ENCODE measurements at places on chromosomes 16 and 17.

- peak; percentile 44 for DNase-seq
These were observed at the start of gene ABCC1 for GRCh38 chr16:15949210-15950160. Gene ABCC1 (plus strand): TSS chr16:15949616. CDS start chr16:15949752, 136 bp downstream.

- DNase-seq = no peak
These were observed 350.6 kb upstream of the CCL2 start for GRCh38 chr17:33904476-33904875.

GRCh38 chr16:4232541-4233386 lies 9.1 kb downstream of the SRL start:
- no peak for DNase-seq

GRCh38 chr16:2964475-2965336 lies 631 bp downstream of the KREMEN2 start:
- DNase-seq = no peak

DNA sequence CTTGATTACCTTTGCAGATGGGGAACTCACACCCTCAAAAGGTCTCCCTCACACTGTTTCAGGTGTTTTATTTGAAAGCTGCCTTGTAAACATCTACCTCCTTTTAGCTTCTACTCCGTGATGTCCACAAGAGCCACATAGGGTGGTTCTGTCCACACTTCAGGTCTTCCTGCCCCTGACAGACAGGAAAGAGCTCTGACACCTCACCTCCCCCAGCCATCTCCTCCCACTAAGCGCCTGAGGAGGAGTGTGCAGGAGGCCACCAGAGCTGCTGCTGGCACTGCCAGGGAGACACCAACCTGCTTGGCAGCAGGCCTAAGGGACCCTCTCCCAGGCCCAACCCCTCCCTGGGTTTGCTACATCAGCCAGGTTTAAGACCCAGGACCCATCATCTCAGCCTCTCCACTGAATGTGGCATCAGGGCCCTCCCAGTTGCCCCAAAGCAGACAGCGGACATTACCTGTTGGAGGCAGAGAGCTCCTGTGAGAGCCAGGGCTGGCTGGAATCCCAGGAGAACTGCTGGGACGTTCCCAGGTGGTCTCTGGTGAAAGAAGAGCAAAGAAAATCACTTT lies 76.4 kb upstream of the RCVRN start:
- DNase-seq = no peak

DNA sequence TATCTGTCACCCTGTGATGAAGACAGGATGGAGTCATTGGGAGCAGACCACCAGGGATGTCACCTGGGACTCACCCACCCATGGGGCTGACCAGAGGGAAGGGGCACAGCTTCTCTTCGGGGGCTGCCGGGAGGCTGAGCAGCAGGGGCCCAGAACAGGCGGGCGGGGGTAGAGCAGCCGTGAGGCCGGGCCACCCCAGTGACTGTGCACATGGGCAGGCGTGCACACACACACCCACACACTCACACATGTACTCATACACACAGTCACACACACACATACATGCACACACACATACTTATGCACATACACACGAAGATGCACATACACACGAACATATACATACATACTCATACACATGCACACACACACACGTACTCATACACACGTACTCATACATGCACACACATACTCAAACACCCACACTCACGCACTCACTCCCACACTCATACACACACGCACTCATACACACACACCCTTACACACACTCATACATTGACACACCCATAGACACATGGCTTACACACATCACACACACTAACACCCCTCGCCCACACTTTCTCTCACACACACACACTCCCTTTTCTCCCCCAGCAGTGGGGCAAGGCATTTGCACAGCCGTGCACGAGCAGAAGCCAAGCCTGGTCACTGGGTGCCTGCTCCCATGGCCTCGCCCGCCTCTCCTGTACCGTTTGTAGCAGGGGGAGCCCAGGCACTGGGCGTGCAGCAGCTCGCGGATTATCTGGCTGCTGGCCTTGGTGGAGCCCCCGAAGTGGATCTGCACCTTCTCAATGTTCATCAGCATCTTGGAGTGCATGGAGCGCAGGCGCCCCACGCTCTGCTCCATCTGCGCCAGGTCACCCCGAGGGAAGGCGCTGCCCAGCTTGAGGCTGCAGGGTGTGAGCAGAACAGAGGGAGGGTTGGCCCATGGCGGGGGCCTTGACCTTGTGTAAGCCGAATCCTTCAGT lies 12.4 kb downstream of the UBALD2 start:
- DNase-seq = no peak

DNA sequence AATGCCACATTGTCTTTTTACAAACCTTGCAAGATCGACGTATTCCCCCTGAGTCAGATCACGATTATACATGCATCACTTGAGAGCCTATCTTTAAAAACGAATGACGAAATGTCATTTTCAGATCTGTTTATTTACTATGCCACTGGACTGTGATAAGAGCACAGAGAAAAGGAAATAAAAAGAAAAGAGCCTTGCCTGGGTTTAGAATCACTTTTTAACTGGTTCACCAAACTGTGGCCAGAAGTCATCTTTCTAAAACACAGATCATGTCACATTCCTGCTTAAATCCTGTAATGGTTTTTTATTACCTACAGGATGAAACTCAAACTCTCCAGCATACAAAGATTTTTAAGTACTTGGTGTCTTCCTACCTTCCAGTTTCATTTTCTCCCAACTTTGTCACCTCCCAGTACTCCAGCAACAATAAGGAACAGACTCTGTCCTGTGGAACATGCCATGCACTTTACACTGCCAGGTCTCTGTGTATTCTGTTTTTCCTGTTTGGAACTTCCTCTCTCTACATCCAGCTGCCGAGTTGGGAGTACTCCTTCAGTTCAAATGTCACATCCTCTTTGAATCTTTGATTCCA lies 91.5 kb downstream of the SNX11 start:
- DNase-seq = no peak

- DNase-seq = no peak
These were observed 440.4 kb downstream of the SOX9 start for GRCh38 chr17:72561266-72561665.

DNA sequence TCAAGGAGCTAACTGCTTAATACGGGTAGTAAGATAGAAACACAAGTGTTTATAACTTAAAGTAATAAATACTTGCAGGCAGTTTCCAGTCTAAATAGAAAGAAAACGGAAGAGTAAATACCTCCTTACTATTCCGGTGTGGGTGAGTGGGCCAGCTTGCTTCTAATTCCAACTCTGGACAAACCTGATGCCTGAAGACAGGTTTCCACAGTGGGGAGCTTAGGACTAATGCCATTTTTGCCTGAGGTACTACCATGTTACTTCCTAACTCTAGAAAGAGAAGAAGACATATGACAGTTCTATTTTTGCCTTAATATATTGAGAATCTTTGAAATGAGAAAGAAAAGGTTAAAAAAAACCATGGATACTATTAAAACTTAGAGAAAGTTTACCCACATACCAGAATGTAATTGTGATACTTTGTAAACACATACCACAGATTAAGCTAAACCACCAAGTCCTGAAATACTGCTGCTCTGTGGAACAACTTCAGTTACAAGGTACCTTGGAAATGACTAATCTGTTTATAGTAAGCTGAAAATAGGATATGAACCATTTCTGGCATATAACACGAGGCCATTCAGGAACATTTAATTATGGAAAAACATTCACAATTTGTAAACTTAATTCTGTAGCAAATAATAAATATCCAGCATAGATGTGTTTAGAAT lies 70.2 kb downstream of the ZZEF1 start:
- DNase-seq = no peak

DNA sequence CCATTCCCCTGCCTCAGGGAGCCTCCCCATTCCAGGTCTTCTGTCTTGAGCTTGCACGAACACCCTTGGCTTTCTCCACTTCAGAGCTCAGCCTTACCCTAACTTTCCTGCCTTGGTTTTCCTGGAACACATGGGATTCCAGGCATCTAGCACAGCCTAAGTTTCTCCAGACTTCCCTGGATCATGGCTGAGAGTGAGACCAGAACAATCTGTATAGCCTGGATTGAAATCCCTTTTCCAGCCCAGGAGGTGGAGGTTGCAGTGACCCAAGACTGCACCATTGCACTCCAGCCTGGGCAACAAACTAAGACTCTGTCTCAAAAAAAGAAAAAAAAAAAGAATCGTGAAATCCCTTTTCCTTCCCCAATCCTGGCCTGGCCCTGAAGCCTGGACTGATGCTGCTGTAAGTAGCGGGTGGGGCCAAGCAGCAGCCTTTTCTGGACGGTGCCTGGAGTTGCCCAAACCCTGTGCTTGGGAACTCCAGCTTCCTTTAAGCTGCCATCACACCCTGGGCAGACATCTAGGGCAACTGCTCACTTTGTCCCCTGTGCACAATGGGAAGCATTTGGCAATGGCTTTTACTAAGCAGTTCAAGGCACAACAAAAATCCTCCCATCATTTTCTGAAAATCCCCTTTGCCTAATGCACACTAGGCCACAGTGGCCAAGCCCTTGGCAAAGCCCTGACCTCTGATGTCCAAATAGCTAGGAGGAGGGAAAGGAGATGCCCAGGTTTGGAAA lies 12.0 kb upstream of the SLC16A5 start:
- DNase-seq = no peak

DNA sequence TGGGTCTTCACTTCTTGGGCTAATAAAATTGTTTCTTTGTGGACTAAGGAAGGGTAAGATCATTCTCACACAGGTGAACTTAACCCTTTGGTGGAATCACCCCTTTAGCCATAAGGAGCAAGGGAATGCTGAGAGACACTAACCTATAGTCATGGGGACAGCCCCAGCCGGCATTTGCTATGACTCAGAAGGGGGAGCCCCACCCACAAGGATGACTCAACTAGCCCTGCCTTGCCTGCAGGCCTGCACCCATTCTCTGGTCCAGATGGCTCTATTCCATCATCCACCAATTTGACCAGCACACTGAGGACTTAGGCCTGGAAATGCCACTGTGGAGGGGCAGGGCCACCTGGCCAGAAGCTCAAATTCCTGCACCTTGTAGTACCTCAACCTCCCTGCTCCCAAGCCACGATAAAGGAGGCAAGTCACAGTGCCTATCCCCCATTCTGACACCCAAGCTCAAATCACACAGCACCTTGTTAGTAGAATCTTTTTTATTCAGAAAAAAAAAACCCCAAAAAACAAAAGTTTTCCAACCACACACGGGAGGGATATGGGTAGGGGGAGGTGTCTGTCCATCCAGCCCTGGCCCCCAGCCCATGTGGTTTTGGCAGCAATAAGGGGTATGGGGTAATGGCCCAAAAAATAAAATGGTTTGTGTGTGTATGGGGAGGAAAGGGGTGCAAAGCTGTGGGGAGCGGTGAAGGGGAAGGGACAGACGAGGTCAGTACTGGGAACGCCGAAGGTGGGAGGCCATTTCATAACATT lies 3.0 kb downstream of the PFN1 start:
- peak; percentile 49 for DNase-seq

DNA sequence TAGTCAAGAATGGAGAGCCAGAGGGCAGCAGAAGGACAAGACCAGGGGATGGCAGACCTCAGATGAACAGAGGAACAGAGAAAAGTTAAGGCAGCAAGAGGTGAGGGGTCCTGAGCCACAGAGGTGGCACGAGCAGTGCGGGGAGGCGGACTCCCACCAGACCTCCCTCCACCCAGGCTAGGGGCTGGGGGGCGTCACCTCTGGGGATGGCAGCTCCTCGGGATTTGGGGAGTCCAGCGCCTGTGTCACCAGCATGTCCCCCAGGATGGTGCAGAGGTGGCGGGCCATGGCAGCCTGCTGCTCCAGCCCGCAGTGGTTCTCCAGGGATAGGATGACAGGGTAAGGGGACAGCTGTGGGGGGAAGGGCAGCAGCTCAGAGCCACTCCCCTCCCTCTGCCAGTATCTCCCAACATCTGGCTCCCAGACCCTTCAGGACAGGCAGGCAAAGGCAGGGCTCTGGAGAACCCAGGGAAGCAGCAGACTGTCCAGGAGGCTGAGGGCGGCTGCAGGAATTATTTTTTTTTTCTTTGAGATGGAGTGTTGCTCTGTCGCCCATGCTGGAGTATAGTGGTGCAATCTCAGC lies 15.8 kb downstream of the PLCD3 start:
- DNase-seq = no peak

- no peak for DNase-seq
These were observed 7.2 kb upstream of the KRT36 start for GRCh38 chr17:41496803-41497484.

GRCh38 chr17:12098568-12098967 lies 77.9 kb downstream of the MAP2K4 start:
- no peak for DNase-seq

GRCh38 chr17:36849871-36850348 lies 87.4 kb upstream of the LHX1 start:
- peak; percentile 63 for DNase-seq

GRCh38 chr17:13410874-13411273 lies 190.9 kb downstream of the HS3ST3A1 start:
- DNase-seq = no peak

GRCh38 chr17:75588596-75589011 lies 1.0 kb downstream of the MYO15B start:
- DNase-seq = no peak

- DNase-seq = no peak
These were observed 80.1 kb downstream of the ABCC6 start for GRCh38 chr16:16143038-16143763.

- DNase-seq = no peak
These were observed 80.8 kb upstream of the HSBP1 start for GRCh38 chr16:83727018-83727417.

DNA sequence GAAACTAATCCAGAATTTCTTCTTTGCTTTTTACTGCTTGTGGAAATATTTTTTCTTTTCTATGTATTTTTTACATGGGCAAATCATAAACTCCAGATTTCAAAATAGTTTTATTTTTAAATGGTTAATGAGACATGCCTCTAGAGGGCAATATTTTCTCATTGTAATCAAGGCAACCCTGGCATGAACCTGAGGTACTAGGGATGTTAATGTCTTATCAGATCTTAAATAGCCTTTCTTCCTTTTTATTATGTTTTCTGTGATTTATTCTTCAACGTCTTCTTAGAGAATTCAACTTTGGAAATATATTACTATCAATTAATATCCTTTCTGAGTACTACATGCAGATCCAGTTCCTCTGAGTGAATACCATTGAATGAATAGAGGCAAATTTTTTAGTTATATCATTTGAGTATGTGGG lies 324.7 kb downstream of the BCAS3 start:
- DNase-seq = no peak

- DNase-seq = no peak
These were observed 121.3 kb downstream of the MGAT5B start for GRCh38 chr17:76989519-76989918.

DNA sequence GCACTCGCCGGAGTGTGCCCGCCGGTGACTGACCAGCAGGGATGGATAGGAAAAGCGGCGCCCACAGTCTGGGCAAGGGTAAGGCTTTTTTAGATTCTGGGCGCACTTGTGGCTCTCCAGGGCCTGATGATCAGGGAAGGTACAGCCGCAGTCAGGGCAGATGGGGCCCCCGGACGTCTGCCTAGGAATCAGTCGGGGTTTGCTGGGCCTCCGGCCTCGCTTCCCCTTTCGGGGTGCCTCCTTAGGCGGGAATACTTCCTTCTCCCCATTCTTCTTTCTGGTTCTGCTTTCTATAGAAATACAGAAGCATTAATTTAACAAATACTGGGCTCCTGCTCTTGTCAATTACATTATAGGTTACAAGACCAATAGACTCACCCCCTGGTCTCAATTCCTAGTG lies 5.0 kb downstream of the ZNF689 start:
- no peak for DNase-seq

Measured in posterior cingulate gyrus (tissue), 11 donors.